D721Med (cell line): ENCODE measurements at places on chromosomes 16 and 17.

- no peak for DNase-seq
These were observed 99.1 kb upstream of the RBBP6 start for GRCh38 chr16:24440306-24440705.

- DNase-seq = no peak
These were observed 26.8 kb upstream of the GLG1 start for GRCh38 chr16:74633686-74634085.

GRCh38 chr16:87435372-87436224 lies 43.5 kb downstream of the MAP1LC3B start:
- DNase-seq = no peak

GRCh38 chr17:28773736-28774135 lies 29.9 kb downstream of the TRAF4 start:
- DNase-seq = no peak

GRCh38 chr17:68178831-68179230 lies 69.0 kb upstream of the AMZ2 start:
- no peak for DNase-seq

DNA sequence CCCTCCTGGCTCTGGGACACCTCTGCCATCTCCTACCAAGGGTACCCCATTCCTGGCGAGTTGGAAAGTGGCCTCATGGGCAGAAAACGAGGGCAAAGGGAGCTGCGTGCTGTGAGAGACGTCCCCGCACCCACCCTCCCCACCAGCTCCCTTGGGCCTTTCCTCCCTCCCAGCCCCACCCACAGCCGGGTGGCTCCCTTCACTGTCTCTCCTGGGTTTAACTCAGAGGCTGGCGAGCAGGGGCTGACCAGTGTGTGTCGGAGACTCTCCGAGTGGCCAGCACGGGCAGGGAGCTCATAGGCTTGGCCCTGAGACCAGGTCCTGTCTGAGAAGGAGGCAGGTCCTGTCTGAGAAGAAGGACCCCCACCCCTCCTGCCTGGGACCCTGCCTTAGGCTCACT lies 26.1 kb downstream of the METRNL start:
- DNase-seq = no peak

DNA sequence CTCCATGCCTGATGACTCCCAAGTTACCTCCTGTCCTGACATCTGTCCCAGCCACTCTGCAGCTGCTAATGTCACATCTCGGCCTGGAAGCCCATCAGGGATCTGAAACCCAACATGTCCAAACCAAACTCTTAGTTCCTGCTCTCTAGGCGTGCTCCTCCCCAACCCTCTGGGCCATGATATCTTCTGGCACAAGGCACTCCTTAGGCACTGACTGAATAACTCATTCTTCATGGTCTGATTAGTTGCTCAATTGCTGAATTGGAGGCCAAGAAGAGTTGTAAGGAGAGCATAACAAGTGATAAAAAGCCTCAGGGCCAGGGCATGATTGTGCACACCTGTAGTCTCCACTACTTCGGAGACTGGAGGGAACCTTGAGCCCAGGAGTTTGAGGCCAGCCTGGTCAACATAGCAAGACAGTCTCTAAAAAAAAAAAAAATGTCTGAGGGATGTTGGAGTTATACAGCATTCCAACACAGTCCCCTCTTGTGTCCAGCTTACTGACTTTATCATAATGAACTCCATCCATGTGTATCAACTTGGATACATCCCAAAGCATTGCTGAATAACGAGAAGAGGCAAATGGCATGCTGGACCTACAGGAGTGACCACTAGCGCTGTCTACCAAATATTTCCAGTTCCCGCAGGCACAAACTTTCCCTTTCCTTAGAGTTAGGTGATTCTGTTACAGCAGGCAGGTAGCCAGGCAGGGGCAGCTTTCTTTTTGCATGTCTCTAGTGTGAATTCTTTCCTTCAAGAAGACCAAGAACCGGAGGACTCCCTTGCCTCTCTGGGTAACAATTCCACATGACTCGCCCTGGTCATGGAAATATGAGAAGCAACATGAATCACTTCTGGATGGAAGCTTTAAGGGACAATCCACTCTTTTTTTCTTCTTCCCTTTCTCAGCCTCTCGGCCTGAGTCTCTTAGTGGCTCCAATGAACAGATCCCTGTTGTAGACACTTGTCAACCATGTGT lies 18.1 kb upstream of the SHCBP1 start:
- no peak for DNase-seq

DNA sequence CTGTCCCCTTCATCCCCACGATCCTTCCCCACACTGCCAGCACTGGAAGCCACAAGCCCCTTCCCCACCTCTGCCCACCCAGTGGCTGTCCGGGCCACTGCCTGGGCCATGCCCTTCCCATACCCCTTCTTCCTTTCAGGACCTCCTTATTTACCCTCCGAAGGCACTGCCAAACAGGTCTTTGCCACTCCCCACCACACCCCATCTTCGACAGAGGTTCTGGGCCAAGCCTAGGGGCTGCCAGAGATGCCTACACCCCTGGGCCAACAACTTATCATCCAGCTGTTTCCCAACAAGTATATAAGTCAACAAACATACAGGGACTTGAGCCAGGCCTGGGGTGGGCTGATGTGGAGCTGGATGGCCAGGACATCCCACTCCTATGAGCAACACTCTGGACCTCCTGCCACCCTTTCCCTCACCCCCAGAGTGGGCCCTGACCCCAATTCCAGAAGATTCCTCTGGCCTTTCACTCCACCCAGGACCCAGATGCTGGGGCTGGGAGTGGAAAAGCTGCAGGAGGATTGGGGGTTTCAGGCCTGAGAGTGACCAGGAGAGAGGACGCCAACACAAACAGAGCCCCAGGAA lies 1.5 kb upstream of the PPP1R1B start:
- no peak for DNase-seq

DNA sequence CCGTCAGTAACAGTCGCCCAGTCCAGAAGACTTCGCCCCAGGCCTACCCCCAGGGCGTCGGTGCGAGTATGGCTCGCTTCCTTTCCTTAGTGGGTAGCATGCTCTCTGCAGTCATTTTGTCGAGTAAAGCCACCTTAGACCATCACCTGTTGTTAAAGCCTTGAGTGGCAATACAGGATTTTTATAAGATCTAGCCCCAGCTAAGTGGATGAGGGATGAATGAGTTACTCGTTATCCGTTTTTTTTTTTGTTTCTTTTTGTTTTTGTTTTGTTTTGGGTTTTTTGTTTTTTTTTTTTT lies 322 bp upstream of the KLHL11 start:
- DNase-seq = no peak

- no peak for DNase-seq
These were observed 15.6 kb downstream of the PDK2 start for GRCh38 chr17:50110591-50111349.

DNA sequence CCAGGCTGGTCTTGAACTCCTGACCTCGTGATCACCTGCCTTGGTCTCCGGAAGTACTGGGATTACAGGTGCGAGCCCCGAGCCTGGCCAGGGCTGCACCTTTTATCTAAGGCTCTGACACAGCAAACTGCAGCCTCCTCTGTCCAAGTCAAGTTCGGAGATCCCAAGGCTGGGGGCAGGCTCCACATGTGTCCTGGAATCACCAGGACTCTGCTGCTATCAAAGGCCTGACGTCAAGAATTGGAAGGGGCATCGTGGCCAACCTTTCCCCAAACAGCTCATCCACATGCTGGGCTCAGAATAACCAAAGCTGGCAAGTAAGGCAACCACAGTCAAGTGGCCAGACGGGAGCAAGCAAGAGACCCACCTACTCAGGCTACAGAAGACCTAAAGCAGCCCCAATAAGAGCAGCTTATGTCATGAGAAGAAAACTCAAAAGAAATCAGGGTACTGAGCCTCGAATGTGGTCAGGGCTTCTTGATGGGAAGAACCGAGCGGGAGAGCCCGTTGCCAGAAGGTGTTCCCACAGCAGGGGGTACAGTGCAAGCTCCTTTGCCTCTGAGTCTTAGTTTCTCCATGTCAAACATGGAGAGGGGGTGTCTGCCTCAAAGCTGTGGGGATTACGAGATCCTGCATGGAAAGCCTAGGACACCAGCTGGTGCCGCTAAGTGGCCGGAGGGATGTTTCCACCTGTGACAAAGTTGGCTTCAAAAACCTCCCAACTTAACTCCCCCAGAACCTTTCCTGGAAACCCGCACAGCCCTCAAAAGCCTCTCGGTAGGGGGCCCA lies 7.9 kb downstream of the MYBBP1A start:
- no peak for DNase-seq

DNA sequence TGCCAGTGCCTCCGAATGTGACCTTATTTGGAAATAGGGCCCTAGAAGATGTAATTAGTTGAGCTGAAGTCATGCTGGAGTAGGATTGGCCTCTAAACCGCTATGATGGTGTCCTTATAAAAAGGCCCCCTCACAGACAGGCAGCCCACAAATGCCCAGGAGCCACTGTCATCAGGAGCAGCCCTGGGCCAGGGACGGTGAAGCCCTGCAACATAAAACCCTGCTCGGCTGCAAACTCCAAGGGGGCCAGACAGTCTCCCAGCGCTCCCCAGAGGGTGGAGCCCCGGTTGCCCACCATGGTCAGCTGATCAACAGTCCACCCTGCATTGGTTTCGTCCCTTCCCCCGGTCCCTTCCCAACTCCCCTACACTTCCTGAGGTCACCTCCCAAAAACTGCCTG lies 351.7 kb downstream of the FOXL1 start:
- DNase-seq = no peak

GRCh38 chr17:43873091-43873490 lies 26.1 kb downstream of the CD300LG start:
- DNase-seq = no peak

DNA sequence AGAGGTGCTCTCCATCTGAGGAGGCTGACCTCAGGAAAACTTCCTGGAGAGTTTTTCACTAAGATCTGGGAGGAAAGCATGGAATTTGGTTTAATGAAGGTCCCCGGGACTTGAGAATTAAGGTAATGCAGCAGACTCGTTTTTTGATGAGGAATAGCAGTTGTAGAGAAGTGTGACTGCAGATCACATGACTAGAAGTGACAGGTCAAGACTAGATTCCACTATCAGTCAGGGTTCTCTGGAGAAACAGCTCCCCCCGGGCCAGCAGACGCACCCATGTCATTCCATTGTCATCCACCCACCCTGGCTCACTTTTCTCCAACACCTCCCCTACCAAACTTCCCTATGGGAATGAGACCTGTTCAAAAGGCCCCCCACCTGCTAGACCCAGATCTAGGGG lies 1.9 kb upstream of the DHRS13 start:
- DNase-seq = no peak

DNA sequence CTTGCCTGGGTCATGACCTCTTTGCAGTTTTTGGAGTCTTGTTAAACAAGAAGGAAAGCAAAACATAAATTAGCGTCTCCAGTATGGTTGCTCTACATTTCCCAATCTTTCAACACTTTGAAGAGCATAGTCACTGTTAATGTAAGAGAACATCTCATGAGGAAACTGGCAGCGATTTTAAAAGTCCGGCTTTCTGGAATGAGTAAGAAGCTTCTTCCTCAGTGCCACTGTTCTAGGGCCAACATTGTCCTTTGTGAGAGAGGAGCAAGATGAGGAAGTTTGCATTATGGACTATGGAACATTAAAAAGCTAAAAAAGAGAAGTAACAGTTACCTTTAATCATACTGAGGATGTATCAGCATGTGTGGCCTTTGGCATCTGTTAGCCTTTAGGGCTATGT lies 73.1 kb downstream of the WNT3 start:
- DNase-seq = no peak

DNA sequence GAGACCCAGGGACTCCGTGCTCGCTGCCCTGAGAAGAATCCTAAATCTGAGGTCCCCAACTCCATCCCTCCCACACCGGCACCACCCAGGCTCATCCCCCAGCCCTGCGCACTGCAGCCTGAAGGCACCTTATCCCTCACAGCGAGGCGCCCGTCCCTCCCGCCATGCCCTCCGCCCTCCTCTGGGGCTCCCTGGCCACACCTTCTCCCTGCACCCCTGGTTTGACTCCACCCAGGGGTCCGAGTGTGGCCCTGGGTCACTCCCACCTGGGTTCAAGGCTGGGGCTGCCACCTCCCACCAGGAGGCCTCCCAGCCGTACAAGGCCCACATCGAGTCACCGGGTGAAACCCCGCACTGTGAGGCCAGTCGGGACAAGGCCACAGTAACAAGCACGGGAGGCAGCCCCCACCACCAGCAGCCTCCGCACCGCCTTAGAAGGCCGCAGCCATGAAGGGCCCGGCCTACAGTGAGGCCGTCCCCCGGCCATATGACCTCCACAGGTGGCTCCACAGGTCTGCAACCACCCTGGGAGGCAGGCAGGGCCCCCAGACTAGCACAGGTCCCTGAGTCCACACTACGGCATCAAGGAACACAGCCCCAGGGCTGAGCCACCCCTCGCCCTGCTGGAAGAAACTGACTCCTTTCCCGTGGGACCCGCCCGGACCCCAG lies 8.3 kb downstream of the HAGH start:
- DNase-seq = no peak

DNA sequence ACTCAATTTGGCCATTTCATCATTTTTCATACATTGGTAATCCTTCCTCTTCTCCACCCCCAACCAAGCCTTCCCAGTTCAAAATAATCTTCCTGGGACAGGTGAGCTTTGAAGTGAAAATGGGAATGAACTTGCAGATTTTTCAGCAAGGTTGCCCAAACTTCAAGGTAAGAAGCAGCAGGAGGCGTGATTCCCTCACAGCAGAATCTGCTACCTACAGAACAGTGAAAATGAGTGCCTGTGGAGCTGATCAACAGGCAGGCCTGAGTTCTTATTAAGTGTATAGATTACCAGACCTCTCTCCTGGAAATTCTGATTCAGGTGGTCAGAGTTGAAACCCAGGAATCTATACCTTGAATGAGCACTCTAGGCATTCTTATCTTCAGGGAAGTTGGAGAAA lies 356.6 kb downstream of the RBFOX1 start:
- DNase-seq = no peak

DNA sequence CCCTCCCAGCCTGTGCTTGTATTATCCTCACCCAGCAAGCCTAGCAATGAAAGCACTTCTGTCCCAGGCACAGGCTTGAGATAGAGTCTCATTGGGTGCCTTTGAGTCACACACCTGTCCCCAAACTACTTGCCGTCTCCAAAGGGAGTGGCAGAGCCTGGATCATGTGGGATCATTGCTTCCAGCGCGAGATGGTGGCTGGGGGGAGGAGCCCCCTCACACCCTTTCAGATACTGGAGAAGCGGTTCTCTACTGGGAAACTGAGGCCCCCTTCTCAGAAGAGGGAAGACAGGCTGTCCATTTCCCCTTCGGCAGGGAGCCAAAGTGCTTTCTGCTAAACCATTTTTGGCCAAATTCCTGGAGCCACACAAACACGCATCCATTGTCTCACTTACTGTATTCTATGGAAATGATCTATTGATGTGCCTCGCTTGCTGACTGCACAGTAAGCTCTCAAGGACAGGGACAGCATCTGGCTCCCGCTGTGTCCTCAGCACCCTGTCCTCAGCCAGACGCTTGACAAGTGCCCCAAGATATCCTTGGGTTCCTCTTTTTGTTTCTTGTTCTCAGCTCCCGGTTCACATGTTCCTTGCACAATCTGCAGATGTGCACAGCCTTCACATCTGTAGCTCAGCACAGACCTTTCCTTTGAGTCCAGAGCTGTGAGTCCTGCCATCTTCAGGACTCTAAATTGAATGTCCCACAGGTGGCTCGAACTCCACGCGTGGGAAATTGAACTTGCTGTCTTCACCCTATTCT lies 26.0 kb upstream of the DLX3 start:
- no peak for DNase-seq

GRCh38 chr17:42779304-42779935 lies 990 bp upstream of the WNK4 start:
- no peak for DNase-seq

- DNase-seq = no peak
These were observed at the start of gene FGF11 for GRCh38 chr17:7439462-7440112. TSS of gene FGF11 (plus strand) at chr17:7439512. CDS start at chr17:7439621, 109 bp downstream.
